Activated CD8-positive, alpha-beta memory T cell treated with anti-CD3 and anti-CD28 coated beads, Interleukin-2, amount 50 U/mL, for 48 hours (primary cell): ENCODE measurements at places on chromosomes 7 and 10.

- peak; percentile 15 for DNase-seq
These were observed 363.6 kb downstream of the DNAJB6 start for GRCh38 chr7:157700231-157701005.

- no peak for DNase-seq
These were observed 542.6 kb downstream of the DNAJB6 start for GRCh38 chr7:157879391-157879790.

DNA sequence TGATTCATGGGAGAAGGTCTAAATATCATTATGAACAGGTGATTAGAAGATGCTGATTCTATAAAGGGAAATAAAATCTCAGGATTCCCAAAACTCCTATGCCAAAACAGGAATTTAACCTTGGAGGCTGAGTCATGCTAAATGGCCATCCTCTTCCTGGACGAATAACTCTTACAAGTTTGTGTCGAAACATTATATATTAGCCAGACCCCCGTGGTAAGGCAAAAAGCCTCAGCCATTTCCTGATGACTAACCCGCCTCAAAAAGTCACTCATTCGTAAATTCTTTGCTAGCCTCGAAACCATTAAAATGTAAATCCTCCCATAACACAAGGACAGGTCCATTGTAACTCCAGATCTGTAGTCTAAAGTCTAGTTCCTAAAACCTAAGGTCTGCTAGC, 32.0 kb downstream of the CUL2 start:
- DNase-seq: no peak

DNA sequence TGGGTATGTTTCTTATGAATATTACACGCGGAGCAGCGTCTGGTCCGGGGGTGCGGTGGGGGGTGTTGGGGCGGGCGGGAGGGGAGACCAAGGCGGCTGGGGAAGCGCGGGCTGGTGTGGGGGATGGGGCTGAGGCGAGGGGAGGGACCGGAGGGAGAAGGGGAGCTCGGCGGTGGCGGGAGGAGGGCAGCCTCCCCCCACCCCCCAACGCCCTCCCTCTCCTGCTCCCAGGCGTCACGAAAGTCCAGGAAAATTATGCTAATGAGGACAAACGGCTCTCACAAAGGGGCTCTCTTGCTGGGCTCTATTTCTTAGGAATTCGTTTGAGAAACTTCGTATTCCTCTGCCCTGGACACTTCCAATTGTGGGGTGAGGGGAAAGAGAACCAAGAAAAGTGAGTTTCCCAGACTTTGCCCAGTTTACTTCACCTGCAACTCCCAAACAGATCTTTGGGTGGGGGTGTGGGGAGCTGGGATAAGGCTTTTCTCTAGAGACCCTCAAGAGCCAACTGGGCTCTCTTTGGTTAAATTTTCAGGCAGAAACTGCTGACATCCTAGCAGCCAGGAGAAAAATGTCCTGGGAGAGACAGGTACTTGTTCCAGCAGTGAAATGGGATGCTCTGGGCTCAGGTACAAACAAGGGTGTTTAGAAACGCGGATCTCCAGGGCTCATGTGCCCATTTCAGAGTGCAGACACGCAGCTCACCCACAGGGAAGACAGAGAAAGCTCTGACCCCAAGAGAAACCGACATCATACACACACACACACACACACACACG, 11.7 kb upstream of the HOXA2 start:
- no peak for DNase-seq

- peak; percentile 97 for DNase-seq
These were observed at the start of gene INSIG1 for GRCh38 chr7:155297517-155298287. Gene INSIG1 (plus strand): TSS chr7:155297878. CDS start chr7:155298286, 408 bp downstream.

DNA sequence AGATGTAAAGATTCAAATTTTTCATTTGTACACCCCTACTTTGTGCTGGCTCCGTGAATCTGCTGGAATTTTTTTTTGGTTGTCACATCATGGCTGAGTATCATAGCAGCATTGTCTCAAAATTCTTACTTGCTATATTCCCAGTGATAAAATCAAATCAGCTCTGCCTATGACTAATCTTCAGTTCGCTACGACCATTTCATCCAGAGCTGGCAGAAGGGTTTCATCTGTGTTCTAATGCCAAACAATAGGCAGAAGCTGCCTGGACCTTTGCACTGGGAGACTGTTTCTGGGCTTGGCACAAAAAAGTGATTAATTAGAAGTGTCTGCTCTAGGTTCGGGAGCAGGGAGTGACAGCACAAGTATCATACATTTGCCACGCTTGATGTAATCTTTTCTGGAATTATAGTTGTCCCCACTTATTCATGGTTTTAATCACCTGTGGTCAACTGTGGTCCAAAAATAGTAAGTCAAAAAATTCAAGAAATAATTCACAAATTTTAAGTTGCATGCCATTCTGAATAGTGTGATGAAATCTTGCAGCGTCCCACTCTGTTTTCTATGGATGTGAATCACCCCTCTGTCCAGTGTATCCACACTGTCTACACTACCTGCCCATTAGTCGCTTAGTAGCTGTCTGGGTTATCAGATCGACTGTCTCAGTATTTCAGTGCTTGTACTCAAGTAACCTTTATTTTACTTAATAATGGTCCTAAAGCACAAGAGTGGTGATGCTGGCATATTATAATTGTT, 120.5 kb upstream of the IMMP2L start:
- no peak for DNase-seq

GRCh38 chr7:80279760-80280159, 145.1 kb downstream of the GNAI1 start:
- no peak for DNase-seq

DNA sequence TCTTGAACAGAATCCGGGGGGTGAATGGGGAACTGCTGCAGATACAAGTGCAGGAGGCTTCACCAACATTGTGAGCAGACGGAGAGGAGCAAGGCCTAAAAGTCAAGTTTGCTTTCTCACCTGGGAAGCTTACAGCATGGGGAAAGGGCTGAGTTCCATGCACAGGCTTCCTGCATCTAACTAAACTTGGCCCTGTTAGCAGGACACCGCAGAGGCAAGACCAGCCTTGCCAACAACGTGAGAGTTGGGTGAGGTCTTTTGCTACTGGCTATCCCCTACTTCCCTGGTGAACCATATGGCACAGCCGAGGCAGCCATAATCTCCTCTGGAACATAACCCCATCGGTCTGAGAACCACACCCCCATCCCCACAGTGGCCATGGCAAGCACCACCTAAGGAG, 14.2 kb upstream of the ADAM22 start:
- DNase-seq: no peak

- no peak for DNase-seq
These were observed 41.0 kb upstream of the CDK1 start for GRCh38 chr10:60737242-60737641.

DNA sequence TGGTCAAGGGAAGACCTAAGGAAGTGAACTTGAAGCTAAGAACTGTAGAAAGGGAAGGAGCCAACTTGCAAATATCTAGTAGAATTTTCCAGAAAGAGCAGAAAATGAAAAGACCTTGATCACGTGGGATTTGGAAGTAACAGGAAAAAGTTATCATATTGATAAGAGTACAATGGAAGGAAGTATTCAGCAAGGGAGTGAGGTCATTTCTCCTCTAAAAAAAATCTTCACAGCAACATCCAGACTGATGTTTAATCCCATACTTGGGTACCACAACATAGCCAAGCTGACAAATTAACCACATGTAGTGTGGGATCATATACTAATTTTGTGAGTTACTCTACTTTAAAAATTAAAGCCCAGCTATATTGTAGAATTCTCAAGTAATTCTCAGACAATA, 207.0 kb upstream of the CXCL12 start:
- no peak for DNase-seq

- DNase-seq: no peak
These were observed 84.7 kb downstream of the MMRN2 start for GRCh38 chr10:86872757-86873156.

- DNase-seq: no peak
These were observed 519.1 kb downstream of the MDFIC start for GRCh38 chr7:115441033-115441432.

DNA sequence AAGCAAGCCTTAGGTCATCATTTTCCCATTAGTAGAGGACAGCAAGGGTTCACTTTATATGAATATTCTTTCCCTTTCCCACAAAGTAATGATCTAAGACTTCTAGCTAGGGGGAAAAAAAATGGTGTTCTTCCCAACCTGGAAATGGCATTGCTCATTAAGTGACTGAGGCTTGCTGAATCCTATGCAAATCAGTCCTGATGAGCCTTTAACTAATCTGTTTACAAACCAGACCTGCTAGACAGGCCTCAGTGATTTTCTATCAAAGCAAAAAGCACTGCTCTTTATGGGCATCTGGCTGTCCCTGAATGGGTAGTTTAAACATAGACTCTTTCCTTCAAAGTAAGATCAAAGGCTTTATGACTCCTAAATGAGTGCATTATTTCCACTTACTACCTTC, 146.3 kb downstream of the HIBADH start:
- no peak for DNase-seq

- peak; percentile 51 for DNase-seq
These were observed 38.7 kb downstream of the RASGEF1A start for GRCh38 chr10:43227911-43228782.

GRCh38 chr10:90197766-90198165, 496.4 kb downstream of the KIF20B start:
- no peak for DNase-seq

DNA sequence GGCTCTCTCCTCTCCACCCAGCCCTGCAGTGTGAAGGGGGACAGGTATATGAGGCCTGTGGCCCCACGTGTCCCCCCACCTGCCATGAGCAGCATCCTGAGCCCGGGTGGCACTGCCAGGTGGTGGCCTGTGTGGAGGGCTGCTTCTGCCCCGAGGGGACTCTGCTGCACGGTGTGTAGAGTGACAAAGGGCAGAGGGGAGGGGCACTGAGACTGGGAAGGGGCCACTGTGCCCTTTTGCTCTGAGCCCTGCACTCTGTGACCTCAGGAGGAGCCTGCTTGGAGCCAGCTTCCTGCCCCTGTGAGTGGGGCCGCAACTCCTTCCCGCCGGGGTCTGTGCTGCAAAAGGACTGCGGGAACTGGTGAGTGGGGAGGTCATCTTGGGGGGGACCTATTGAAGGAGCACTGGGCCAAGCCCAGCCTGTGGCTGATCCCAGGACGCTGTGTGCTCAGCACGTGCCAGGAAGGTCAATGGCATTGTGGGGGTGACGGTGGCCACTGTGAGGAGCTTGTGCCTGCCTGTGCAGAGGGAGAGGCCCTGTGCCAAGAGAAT, 15.0 kb upstream of the ZNF467 start:
- DNase-seq: no peak

DNA sequence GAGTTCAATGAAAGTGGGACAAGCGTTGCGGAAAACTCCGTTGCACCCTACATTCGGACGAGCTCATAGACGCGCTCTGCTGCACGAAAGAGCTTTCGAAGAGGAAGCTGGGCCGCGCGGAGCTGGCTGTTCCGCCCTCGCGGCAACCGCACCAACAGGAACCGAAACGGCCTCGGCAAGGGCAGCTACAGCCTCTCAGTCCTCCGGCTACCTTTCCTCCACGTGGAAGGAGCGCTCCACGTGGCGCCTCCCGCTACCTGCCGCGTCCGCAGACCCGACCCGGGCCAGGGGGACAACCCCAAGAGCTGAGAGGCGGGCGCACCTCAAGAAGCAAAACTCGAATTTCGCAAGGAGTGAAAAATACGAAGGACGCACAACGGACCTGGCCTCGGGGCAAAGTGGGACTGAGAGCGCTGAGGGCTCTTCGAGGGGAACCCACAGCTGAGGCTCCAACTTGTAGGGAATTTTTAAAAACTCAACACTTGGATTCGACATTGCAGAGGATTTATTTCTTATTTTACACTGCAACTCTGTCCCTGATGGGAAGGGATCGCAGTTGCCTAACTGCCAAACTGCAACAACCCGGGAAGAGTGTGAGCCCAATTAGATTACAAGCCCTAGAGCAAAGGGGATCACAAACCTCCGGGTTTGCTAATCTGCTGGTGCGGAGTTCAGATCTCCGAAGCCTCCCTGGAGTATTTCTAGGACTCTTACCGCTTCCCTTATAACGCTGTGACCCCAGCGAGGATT, 1.4 kb downstream of the HPSE2 start:
- DNase-seq: peak; percentile 74

- DNase-seq: no peak
These were observed 348.9 kb upstream of the BMPER start for GRCh38 chr7:33556472-33556871.

DNA sequence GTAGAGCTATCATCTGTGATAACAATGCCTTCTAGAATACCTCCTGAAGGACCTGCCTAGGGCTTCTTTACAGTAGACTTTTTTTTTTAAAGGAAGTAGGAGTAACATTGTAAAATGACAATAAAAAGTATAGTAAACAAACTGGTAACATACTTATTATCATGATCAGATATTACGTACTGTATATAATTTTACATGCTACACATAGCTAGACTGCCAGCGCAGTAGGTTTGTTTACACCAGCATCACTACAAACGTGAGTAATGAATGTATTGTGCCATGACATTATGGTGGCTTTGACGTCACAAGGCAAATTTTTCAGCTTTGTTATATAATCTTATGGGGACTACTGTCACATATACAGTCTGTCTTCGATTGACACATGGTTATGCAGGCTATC, 15.4 kb upstream of the ZRANB1 start:
- no peak for DNase-seq

- no peak for DNase-seq
These were observed 35.1 kb downstream of the GCC1 start for GRCh38 chr7:127550247-127550646.

DNA sequence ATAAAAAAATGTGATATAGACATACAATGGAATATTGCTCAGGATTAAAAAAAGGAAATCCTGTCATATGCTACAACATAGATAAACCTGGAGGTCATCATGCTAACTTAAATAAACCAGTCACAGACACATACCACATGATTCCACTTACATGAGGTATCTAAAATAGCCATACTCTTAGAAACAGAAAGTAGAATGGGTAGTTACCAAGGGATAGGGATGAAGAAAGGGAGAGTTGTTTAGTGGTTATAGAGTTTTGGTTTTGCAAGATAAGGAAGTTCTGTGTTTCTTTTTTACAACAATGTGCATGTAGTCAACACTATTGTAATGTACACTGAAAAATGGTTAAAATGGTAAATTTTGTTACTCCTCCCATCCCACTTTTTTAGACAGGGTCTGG, 30.5 kb downstream of the BICC1 start:
- no peak for DNase-seq

DNA sequence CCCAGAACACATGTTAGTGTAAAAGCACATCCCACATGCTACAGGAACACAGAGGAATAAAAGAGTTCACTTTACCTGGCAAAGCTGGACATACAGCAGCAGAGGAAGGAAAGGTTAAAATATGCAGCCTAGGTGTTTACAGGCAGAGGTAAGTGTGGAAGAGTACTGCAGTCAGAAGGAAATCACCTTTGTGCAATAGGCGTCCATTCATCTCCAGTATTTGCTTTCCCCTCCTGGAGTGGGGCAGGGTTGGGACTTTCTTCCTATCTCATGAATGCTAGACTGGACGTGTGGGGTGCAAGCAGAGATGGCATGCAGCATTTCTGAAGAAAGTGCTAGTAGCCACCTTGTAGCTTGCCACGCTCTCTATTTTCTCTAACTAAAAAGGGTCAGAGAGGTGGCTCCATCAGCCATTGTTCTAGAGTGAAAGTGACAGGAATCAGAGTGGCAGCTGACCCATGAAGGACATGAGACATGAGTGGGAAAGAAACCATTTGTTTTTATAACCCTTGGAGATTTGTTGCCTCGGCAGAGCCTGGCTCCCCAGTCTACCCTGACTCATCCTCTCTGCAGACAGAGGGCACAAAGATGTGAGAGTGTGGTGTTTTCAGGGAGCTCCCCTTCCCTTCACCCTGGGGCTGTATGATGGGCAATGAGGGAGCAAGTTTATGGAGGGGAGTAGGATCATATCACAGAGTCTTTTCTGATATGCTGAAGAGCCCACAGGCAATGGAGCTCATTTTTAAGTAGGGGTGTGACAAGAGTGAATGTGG, 101.2 kb upstream of the SEC61G start:
- no peak for DNase-seq

GRCh38 chr7:140557809-140558518, 78.7 kb upstream of the MKRN1 start:
- no peak for DNase-seq
